ENCODE measurements at places on chromosomes 2 and 18.
A peak's percentile ranks its signal among the peaks of the same experiment; 100 is the strongest.

DNA sequence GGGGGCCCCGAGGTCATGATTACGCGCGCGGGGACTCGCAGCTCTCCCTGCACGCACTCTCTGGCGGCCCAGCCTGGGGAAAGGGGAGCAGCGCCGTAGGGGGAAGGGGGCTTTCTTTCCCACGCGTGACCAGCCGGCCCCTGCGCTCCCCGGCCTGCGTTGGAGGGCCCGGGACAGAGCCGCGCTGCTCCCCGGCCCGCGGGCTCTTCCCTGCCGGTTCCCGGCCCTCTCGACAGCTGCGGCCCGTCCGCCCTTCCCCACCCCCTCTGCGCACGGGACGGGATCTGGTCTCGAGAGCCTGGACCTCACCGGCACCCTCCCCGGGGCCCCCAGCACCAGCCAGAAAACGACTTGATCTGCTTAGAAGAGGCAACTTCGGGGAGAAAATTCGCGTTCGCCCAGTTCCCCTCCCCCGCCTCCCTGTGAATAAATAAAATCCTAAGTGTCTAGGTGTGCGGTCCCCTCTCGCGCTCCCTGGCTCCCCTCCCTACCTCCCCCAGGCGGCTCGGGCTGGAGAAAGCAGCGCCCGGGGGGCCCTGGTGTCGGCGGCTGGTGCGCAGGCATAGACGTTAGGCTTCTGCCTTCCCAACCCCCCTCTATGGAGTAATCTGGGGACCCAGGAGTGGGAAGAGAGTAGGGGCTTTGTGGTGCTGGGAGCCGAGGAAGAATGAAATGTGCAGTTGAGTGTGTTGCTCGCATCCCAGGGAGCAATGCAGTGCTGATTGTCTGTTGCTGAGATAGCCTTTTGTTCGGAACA lies 803 bp upstream of the FIGN start:
- H3K27ac ChIP-seq, result peak overlapping the region; percentile 77
- no peaks in the 10 kb centered on the region for H3K36me3 ChIP-seq
- no peaks in the 10 kb centered on the region for H3K4me1 ChIP-seq
- no peaks in the 10 kb centered on the region for H3K27me3 ChIP-seq
- no peak for DNase-seq

- H3K4me3 ChIP-seq, result no peak overlapping the region
- DNase-seq, result no peak
- no peak overlapping the region for H3K27ac ChIP-seq
- H3K27me3 ChIP-seq, result no peaks in the 10 kb centered on the region
- no peaks in the 10 kb centered on the region for H3K4me1 ChIP-seq
These were observed 666.8 kb downstream of the NR4A2 start for GRCh38 chr2:155665704-155666103.

DNA sequence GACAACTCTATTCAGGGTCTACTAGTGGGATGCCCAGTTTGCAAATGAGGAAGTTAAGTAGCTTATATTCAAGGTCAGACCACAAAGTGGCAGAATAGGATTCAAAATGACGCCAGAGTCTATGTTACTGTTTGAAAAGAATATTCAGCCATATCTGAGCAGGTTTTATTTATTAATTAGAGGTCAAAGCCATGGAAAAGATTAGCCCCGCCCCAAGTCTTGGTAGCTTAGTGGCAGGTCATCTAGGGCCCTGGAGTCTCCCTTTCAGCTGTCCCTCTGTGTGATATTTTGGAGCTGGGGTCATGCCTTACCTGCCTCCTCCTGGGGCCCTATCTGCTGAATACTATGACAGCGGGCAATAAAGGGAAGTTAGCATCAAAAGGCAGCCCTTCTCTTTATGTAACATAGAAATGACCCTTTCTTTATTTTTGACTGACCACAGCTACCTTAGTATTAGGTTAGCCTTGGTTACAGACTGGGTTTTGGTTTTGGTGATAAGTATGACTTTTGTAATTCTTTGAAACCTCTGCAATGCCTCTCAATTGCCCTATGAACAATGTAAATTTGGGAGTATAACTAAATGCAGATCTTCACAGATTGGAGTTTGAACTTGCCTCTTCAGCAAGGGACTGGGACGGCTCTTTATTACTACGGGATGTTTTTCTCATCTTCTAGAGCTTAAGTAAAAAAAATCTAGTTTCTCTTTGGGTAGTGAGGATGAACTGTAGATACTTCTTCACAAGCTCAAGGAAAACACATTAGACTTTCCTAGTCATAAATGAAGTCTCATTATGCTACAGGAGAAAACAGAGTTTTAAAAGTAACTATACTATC lies 153.0 kb upstream of the ITGA4 start:
- H3K27ac ChIP-seq, result no peak overlapping the region
- no peak overlapping the region for H3K4me3 ChIP-seq
- H3K27me3 ChIP-seq, result no peaks in the 10 kb centered on the region
- H3K36me3 ChIP-seq, result no peaks in the 10 kb centered on the region
- DNase-seq, result no peak

DNA sequence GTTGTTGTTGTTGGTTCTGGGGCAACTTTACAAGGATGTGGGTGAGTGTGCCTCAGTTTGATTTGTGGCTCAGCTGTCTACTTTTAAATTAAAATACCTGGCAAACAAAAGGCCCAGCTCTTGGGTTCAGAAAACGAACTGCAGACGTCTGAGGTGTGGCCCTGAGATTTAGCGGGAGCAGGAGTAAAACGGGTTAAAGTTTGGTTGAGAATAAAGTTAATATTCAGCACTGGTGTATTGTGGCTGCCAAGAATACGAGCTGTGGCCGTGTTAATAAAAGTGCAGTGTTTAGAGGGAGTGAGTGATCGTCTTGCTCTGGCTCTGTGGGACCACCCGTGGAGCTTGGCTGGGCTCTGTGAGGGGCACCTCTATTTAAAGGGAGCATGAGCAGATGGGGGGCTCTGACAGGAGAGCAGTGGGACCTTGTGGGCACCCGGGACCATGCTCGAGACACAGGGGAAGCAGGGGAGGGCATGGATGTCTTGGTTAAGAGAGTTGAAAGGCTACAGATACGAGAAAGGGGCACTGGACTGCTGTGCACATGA lies 80.3 kb downstream of the VAPA start:
- H3K27ac ChIP-seq, result no peak overlapping the region
- no peaks in the 10 kb centered on the region for H3K36me3 ChIP-seq
- H3K4me3 ChIP-seq, result no peak overlapping the region
- H3K27me3 ChIP-seq, result no peaks in the 10 kb centered on the region

DNA sequence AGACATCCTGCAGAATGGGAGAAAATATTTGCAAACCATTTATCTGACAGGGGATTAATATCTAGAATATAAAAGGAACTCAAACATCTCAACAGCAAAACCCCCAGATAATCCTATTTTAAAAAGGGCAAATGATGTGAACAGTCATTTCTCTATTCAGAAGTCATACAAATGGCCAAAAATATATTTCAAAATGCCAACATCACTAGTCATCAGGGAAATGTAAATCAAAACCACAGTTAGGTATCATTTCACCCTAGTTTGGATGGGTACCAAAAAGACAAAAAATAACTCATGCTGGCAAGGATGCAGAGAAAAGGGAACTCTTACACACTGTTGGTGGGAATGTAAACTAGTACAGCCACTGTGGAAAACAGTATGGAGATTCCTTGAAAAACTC lies 70.0 kb downstream of the TBR1 start:
- H3K27ac ChIP-seq, result no peak overlapping the region
- no peaks in the 10 kb centered on the region for H3K27me3 ChIP-seq
- H3K36me3 ChIP-seq, result no peaks in the 10 kb centered on the region
- H3K4me1 ChIP-seq, result no peaks in the 10 kb centered on the region

GRCh38 chr18:11454040-11454439 lies 155.4 kb upstream of the SLC35G4 start:
- H3K36me3 ChIP-seq, result no peaks in the 10 kb centered on the region
- H3K27ac ChIP-seq, result no peak overlapping the region
- no peaks in the 10 kb centered on the region for H3K27me3 ChIP-seq

DNA sequence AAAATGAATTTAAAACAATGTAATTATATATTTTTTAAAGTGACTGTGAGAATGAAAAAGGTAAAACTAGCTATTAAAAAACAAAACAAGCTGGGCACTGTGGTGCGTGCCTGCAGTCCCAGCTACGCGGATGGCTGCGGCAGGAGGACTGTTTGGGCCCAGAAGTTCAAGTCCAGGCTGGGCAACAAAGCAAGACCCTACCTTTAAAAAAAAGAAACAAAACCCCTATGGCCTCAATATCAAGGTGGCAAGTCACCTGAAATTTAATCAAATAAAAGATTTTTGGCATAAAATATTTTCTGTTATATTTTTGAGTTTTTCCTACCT lies 46.9 kb upstream of the STRN start:
- H3K4me1 ChIP-seq, result no peaks in the 10 kb centered on the region
- H3K27me3 ChIP-seq, result no peaks in the 10 kb centered on the region
- H3K4me3 ChIP-seq, result no peak overlapping the region
- no peak overlapping the region for H3K27ac ChIP-seq

DNA sequence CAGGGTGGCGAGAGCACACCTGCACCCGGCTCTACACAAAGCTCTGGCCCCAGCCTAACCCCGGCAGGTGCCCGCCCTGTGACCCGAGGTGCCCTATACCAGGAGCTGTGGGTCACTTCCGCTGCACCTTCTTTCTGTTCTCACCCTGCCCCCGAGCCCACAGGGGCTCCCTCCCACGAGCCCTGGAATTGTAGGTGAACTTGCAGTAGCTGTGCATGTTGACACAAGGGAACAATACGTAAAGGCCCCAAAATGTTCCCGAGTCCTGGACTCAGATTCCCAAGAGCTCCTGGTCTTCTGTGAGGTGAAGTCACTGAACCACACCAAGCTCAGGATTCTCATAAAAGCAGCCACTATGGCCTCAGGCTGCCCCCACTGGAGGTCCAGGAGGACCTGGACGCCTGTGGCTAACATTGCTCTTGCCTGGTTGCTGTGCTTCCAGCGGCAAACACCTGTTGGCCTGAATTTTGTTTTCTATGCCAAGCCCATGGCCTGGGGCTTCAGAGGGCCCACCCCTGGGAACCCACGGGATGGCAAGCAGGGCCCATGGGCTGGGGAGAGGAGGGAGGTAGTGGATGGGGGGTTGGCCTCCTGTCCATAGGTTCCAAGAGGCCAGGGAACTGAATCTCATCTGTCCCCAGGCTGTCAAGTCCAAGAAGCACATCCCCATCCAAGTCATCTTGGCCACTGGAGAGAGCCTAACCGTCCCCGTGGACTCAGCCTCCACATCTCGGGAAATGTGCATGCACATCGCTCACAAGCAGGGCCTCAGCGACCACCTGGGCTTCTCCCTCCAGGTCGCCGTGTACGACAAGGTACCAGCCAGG lies 23.2 kb upstream of the GPR17 start:
- no peak overlapping the region for H3K27ac ChIP-seq
- no peaks in the 10 kb centered on the region for H3K4me1 ChIP-seq

- H3K27me3 ChIP-seq, result peaks cover 19% of the 10 kb centered on the region
- peaks cover 25% of the 10 kb centered on the region for H3K4me1 ChIP-seq
- H3K27ac ChIP-seq, result no peak overlapping the region
- H3K4me3 ChIP-seq, result no peak overlapping the region
- no peak for DNase-seq
These were observed 4.8 kb upstream of the CELF4 start for GRCh38 chr18:37570336-37570930.

DNA sequence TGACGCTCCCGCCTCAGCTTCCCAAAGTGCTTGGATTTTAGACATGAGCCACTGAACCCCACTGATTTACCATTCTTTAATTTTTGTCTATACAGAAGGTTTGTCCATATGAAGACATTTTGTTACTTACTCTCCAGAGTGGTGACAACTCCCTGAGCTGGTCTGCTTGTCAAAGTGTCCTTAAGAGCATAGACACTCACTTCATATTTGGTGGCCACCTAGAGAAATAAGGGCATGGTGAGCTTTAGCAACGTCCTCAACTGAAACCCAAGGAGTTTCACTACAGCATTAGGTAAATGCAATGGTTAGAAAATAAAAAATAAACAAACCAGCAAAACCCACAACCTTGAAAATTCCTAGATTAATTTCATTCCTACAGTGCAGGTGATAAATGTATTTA lies 57.8 kb downstream of the FN1 start:
- no peak for DNase-seq
- no peaks in the 10 kb centered on the region for H3K4me1 ChIP-seq
- no peak overlapping the region for H3K4me3 ChIP-seq
- no peaks in the 10 kb centered on the region for H3K27me3 ChIP-seq
- H3K27ac ChIP-seq, result no peak overlapping the region
- no peaks in the 10 kb centered on the region for H3K36me3 ChIP-seq

GRCh38 chr2:98280376-98281102 lies 65.7 kb upstream of the CNGA3 start:
- no peak overlapping the region for H3K4me3 ChIP-seq
- H3K27me3 ChIP-seq, result no peaks in the 10 kb centered on the region
- H3K36me3 ChIP-seq, result no peaks in the 10 kb centered on the region
- H3K27ac ChIP-seq, result peak overlapping the region; percentile 60

DNA sequence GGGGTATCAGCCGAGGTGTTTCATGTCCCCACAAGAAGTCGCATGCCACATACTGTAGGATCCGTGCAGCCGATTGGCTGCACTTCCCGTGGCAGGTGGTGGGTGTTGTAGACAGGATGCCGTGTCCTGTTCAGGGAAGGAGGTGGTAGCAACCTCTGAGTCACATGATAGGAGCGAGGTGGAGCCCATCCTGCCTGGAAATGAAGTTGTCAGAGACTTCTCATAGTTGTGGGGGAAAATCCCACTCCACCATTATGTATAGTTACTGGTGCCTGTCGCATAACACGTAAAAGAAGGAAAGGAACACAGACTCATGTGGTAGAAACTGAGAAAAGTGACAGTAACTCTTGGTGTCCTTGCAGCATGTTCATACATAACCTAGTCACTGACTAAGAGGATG lies 91.4 kb upstream of the IL1R2 start:
- H3K4me3 ChIP-seq, result no peak overlapping the region
- no peaks in the 10 kb centered on the region for H3K36me3 ChIP-seq
- no peak overlapping the region for H3K27ac ChIP-seq
- no peak for DNase-seq
- H3K27me3 ChIP-seq, result no peaks in the 10 kb centered on the region

- DNase-seq, result no peak
- H3K4me3 ChIP-seq, result no peak overlapping the region
- H3K27me3 ChIP-seq, result no peaks in the 10 kb centered on the region
- peaks cover 50% of the 10 kb centered on the region for H3K4me1 ChIP-seq
These were observed 44.5 kb downstream of the SH3BP4 start for GRCh38 chr2:234996069-234996940.

GRCh38 chr2:134634054-134634753 lies 84.6 kb downstream of the TMEM163 start:
- H3K36me3 ChIP-seq, result no peaks in the 10 kb centered on the region
- no peak overlapping the region for H3K4me3 ChIP-seq
- no peak for DNase-seq
- no peak overlapping the region for H3K27ac ChIP-seq
